CD4-positive, alpha-beta T cell treated with Interleukin-6 at 100 ng/mL for 8 hours (primary cell): ENCODE measurements at places on chromosomes 4 and X.

DNA sequence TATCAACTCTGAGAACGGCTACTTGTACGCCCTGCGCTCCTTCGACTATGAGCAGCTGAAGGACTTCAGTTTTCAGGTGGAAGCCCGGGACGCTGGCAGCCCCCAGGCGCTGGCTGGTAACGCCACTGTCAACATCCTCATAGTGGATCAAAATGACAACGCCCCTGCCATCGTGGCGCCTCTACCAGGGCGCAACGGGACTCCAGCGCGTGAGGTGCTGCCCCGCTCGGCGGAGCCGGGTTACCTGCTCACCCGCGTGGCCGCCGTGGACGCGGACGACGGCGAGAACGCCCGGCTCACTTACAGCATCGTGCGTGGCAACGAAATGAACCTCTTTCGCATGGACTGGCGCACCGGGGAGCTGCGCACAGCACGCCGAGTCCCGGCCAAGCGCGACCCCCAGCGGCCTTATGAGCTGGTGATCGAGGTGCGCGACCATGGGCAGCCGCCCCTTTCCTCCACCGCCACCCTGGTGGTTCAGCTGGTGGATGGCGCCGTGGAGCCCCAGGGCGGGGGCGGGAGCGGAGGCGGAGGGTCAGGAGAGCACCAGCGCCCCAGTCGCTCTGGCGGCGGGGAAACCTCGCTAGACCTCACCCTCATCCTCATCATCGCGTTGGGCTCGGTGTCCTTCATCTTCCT, 2.7 kb downstream of the PCDH10 start:
- no peak for DNase-seq

- no peak for DNase-seq
These were observed 15.2 kb downstream of the USP53 start for GRCh38 chr4:119227690-119228089.

DNA sequence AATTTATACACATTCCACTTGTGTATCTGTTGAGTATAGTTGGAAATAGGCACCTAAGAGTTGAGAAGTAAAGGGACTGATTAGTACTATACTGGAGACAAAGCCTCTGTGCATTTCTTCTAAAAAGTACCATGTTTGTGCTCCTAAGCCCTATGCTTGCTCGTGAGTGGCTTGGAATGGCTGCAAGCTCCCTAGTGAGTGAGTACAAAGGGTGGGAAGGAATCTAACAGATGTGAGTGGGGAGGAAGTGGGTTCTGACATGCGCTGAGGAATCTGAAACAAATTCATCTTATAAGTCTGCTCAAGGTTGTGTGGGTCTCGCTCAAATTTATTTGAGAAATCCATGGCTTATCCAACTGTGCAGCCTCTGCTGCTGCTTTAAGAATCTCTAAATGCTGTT, 13.3 kb downstream of the SPCS3 start:
- DNase-seq = no peak

DNA sequence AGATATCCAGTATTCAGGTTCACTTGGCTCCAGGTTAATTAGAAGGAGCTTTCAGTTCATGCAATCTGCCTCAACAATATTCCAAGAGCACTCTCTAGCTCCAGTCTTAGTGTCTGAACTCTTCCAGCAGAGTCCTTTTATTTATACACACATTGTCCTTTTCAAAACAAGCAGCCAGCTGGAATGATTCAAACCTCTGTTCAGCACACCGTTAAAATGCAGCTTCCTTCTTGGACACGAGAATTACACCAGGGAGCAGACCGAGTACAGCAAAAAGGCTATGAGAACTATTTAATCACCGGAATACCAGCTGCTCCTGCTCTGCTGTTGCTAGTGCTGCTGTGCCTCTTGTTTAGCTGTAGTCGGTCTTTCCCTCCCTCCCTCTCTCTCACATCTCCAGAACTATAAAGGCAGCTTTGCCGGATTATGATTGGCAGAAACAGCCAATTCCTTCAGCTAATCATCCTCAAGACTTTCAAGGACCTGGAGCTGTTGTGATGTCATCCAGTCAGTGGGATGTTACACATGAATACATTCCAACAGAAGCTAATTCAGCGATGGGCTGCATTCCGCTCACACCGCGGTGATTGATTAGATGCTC, at the start of gene NDST4:
Gene NDST4 (minus strand): TSS at position 115 of the 601 bp plus-strand sequence. CDS start 36,584 bp downstream, outside the sequence.
- DNase-seq = no peak

GRCh38 chr4:110306303-110306702, 107.9 kb upstream of the ELOVL6 start:
- DNase-seq = no peak

- DNase-seq = no peak
These were observed 16.0 kb upstream of the TLR8 start for GRCh38 chrX:12890467-12890866.

DNA sequence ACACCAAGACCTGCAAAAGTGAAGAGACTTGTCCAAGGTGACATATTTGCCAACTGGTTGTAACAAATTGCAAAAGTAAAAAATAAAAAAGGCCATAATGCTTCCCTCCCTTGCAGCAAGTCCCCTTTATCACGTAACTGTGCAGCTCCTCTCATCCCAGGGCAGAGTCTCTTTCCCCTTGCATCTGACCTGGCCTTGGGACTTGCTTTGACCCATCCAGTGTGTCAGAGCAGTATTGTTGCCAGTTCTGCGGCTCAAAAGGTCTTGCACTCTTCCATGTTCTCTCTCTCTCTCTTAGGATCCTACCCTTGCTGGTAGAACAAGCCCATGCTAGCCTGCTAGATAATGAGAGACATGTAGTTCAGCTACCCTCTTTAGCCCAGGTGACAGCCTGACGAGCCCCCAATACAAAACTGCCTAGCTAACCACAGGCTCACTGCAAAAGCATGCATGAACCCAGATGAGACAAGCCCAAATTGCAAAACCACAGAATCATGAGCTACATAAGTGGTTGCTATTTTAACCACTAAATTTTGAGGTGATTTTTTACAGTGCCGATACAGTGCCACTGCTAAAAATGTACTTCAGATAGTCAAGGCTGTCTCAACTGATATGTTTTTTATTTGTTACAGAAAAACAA, 289.5 kb upstream of the PPARGC1A start:
- DNase-seq = no peak

DNA sequence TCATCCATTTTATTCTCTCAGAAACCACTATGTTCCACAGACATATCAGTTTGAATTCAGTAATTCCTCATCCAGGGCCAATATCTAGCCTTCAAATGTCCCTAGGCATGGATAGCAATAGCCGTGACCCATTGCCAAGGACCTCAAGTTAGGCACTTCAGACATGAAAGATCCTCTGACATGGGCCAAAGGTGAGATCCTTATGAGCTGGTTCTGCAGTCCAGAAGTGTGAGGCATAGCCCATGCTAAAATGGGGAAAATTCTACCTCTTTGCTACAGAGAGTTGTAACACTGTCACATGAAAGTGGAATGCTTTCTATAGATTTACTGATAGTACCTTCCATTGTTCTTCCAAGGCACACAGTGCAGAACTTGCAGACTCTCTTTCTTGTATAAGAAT, 349.7 kb upstream of the GALNT7 start:
- DNase-seq = no peak

DNA sequence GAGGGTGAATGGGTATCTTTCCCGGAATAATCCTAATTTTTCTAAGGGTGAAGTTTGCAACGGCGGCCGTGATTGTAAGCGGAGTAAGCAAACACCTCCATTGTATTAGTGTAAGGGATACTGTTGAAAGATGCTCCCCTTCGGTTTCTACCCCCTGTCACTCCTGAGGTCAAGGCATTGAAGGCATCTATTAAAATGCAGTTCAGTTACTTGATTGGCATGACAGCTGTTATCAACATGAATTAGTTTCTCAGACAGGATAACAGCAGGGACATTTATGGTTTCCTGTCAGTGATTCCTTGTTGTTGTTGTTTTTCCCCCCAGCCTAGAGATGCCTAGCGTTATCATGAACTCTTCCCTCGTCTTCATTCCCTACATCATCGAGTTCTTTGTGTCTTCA, 552 bp downstream of the SLC25A14 start:
- DNase-seq = no peak

GRCh38 chrX:31181377-31182000, 109.6 kb upstream of the FTHL17 start:
- no peak for DNase-seq

GRCh38 chr4:15444879-15445547, 17.2 kb downstream of the C1QTNF7 start:
- DNase-seq = no peak

DNA sequence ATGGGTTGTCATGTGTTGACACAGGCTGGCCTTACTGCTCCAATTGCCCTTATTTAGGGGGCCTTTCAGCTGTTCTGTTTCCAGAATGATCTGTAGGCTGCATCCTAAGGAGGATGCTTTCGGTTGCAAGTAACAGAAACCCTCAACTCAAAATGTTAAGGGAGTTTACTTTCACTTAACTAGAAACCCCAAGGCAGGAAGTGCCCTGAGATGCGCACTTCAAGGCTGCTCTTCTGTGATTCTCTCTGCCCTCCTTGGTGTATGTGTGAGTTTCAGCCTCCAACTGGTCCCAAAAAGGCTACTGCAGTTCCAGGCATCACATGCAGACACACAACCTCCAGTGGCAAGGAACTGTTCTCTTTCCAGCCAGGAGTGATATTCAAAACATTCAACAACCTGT, 97.3 kb upstream of the ATP6AP2 start:
- no peak for DNase-seq
